ENCODE measurements at places on chromosomes 4 and X.

- DNase-seq = no peak
These were observed 6.2 kb upstream of the ZBTB33 start for GRCh38 chrX:120244395-120244734.

DNA sequence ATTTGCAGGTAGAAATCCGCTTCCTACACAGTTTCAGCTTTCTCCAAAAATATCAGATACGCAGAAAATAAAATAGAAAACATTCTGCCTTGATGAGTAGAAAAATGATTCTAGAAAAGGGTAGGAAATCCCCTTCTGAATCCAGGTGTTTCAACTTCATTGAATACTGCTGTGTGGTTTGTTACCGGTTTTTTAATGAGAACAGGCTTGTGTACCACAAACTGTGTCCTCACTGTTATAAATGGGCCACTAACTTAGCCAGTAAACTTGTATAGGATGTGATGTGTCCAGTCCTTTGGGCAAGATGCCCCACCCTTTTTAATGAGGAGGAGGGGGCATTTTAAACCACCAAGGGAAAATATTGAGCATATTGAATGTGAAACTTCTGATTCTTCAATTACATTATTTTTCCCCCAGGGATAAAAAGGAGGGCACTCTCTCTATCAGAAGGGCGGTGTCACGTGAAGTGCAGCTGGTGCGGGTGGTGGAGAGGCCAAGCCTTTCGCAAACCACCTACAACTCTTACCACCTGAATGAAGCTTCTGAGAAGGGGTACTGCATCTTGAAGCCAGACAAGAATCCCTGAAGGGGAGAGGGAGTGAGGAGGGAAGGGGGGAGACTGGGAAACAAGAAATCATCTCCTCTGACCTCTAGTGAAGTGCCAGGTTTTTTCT, 4.5 kb downstream of the CXXC4 start:
- DNase-seq = no peak

DNA sequence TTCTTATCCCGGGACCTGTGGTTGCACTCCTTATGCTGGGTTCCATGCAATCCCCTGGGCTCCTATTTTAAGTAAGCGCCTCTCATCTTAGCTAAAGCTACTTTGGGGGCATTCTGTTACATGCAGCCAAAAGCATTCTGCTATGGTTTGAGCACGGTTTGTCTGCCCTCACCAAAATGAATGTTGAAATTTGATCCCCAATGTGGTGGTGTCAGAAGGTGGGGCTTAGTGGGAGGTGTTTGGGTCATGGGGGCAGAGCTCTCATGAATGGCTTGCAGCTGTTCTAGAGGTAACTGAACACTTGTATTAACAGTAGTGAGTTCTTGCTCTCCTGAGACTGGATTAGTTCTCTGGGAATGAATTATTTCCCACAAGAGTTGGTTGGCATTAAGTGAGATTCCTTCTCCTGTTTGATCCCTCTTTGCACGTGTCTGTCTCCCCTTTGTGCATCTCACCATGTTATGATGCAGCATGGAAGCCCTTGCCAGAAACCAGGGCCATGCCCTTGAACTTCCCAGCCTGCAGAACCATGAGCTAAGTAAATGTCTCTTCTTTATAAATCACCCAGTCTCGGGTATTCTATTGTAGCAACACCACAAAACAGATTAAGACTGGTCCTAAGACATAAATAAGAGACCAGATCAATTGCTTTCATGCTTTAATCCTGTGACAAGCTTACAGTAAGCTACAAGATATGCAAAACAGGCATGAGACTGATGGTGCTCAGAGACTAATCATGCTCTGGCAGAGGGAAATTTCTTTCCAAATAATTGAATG, 141.8 kb downstream of the TSPAN5 start:
- no peak for DNase-seq

DNA sequence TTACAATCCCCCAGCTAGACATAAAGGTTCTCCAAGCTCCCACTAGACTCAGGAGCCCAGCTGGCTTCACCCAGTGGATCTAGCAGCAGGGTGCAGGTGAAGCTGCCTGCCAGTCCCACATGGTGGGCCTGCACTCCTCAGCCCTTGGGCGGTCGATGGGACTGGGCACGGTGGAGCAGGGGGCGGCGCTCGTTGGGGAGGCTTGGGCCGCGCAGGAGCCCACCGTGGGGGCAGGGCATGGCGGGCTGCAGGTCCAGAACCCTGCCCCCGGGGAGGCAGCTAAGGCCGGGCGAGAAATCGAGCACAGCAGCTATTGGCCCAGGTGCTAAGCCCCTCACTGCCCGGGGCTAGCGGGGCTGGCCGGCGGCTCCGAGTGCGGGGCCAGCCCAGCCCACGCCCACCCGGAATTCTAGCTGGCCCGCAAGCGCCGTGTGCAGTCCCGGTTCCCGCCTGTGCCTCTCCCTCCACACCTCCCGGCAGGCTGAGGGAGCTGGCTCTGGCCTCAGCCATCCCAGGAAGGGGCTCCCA, 9.6 kb upstream of the KLF8 start:
- no peak for DNase-seq

Data from GM03348 (cell line).